ENCODE measurements at places on chromosomes 2 and 18. TPM values are rescaled to one million over a fixed set of nuclear protein-coding genes. Genes with fewer than 3 reads are reported as not detected.
A peak's percentile ranks its signal among the peaks of the same experiment; 100 is the strongest.

DNA sequence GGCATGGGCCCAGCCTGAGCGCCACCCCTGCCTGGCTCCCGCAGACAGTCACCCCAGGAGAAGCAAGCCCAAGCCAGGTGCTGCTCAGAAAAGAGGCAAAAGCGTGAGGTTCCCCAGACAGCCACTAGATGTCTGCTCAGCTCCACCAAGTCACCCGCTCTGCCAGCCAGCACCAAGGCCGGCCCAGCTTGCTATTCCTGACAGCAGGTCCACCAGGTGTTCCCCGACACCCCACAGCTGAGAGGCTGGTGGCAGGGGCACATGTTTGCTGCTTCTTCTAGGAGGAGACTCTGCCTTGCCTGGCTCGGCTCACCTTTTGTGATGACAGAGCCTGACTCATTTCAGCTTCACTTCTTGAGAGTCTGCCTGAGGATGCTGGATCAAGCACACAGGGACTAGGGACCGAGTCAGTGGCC, 206.7 kb downstream of the MGAT5 start:
- DNase-seq: peak; percentile 85

The COLEC11 gene
- total RNA-seq: not detected

DNA sequence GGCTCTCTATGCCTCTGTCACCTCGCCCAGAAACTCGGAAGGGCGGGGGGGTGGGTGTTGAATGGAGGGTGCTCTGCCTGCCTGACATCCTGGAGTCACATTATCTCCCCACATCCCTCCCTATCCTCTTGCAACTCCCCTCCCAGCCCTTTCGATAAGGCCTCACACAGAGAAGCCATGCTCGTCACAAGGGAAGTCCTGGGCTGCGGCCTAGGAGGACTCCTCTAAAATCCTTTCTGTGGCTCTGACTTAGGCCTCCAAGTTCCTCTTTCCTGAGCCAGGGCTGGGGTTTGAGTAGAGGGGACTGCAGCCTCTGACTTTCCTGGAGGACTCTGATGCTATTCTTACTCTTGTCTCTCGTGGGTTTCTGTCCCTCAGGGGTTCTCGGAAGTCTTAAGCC, 75.0 kb upstream of the PKDCC start:
- no peak for DNase-seq

The OR6B2 gene
- not detected for total RNA-seq

GRCh38 chr2:80149991-80150390, 154.6 kb downstream of the LRRTM1 start:
- DNase-seq: no peak

The TUBB8B gene
- not detected for total RNA-seq

DNA sequence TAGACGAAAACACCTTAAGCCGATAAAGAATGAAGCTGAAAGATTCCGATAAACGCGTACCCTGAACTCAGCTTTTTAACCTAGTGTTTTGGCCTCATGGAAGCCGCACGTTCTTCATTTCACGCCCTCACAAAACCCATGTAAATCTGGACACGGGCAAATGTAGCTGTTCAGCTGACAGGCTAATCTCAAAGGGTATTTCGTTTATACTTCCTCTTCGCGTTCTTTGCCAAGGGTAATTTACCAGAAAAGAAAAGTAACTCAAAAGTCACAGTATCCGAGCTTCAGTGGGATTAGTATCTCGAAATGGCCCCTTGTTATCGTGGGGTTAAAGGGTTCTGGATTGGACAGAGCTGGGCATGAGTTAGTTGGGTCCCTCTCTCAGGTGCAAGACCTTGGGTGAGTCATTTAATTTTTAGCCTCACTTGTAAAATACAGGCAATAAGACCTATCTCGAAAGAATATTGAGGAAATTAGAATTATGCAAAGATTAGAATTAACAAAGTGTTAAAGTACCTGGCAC, 22.0 kb upstream of the STPG4 start:
- no peak for DNase-seq

GRCh38 chr18:58863539-58864145, 1.0 kb upstream of the ZNF532 start:
- peak; percentile 65 for DNase-seq

DNA sequence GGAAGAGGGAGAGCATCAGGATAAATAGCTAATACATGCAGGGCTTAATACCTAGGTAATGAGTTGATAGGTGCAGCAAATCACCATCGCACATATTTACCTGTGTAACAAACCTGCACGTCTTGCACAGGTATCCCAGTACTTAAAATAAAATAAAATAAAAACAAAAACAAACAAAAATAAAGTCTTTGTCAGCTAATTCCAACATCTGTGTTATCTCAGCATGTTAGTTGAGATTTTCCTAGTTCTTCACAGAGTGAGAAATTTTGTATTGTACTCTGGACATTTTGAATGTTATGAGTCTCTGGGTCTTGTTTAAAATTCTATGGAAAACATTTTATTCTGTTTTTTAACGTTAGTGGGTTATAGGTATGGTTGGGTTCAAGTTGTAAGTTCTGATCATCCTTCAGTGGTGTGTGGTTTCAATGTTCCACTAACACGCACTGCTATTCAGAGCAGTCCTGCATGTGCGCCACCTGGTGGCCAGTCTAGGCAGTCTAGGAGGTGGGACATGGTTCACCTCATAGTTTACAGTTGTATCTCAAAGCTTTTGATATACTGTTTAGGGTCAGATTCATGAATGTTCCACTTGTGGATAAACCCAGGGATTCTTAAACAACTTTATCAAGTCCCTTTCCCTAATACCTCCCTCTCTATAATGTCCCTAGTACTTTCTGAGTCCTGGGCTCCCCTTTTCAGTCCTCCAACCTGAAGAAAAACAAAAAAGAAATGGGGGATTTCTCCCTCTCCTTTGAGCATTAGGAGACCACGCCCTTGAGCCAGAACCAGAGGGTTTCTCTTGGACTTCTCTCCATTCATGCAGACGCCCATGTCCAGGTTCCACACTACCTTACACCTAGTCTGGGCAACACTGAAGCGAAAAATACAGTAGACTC, 213.4 kb upstream of the GATA6 start:
- DNase-seq: peak; percentile 90

- DNase-seq: no peak
Measured at GRCh38 chr2:75142081-75142480, 57.2 kb downstream of the TACR1 start.

The IL1B gene
- total RNA-seq: not detected

DNA sequence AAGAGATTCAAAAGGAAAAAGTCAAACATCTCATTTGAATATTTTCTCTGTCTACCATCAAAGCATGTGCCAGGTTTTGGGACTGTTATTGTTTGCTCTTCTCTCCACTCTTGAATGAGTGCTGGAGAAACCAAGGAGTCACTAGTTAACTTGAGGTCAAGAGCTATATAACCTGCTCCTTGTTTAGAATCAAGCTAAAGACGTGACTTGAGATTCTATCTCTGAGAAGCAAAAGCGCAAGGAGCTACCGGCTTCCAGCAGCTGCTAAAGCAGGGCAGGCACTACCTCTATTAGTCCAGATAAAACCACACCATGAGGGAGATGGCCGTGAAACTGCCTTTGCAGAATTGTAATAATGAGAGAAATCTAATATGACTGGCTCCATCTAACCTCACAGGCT, 36.0 kb downstream of the UXS1 start:
- DNase-seq: no peak

The TRIM54 gene
- not detected for total RNA-seq

The CRYGC gene
- total RNA-seq: not detected

The KATNAL2 gene
- total RNA-seq: 14.5 TPM

DNA sequence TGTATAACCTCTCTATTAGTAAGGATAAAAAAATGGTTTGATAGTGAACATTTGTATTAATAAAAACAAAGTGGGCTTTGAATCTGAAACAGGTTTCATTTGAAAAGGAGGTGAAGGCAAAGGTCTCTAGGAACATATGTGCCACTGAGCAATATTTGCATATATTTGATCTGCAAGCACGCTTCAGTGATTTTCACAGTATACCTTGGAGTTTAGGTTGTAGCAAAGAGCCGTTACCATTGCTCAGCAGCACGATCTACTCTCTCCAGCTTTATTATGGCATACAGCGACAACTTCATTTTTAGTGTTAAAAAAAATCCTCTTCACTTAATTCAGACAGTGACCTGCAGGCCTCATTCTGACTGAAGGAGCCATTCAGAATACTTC, 75.8 kb upstream of the ZEB2 start:
- peak; percentile 77 for DNase-seq

The MYO3B gene
- total RNA-seq: 4.4 TPM

The CCL20 gene
- not detected for total RNA-seq

GRCh38 chr18:64380117-64380516, 231.2 kb upstream of the LINC00305 start:
- DNase-seq: no peak

DNA sequence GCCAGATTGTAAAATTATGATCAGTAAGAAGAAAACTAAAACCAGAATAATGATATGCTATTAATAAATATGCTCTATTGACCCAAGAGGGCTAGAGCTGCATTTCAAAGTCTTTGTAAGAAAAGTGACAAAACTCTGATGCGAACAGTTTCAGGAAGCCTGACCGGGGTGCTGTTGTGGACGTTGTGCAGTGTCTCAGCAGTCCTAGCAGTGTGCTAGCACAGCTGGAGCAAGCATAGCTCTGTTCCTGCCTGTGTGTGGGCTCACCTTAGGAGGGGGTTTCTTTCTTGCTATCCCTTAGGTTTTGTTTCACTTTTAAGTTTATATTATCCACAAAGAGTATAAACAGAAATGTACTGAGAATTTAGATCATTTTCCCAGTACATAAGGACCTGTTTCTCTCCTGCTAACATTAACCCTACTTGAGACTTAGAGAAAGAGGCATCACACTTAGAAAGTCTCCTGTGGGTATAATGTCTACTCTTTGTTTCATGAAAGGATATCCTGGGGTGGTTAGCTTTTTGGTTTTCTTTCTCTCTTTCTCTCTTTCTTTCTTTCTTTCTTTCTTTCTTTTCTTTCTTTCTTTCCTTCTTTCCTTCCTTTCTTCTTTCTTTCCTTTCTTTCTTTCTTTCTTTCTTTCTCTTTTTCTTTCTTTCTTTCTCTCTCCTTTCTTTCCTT, 124.5 kb downstream of the TMEM182 start:
- DNase-seq: no peak

DNA sequence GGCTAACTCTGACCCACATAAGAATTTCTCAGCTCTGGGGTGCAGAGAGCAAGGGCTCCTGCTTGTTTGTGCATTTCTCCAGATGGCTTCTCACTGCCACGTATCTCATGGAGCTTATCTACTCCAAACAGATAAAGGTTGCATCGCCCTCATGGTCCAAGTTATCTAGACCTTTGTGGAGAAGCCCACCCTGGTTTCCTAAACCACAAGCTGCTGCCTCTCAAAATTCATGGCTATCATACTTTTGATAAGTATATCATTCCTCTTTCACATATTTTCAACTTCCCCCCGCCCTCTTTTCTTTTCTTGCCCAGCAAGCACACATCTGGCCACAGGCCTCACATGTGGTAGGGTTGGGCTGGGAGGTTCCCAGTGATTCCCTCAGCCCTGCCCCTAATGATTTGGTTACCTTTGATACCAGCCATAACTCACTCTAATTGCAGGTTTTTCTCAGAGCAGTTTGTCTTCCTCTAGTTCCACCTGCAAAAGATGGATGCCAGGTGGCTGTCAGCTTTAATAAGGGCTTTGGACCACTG, 146.0 kb downstream of the RHBDD1 start:
- DNase-seq: no peak

DNA sequence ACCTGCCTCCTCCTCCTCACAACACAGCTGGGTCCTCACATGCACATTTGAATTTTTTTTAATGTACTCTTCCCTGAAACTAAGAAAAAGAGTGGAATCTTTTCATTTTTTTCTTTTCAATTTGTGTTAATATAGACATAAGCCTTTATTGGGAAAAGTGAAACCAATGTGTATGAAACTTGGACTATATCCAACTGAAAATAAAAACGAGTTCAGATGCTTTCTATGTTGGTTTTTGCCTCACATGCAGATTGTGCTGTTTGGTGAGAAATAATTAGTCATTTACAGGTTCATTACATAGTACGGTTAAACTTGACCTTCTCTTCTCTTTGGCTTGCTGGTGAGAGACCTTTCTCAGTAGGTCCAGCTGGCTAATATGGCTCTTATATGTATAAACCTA, 515.2 kb upstream of the FANCL start:
- DNase-seq: no peak

GRCh38 chr2:75788902-75789301, 78.2 kb upstream of the GCFC2 start:
- DNase-seq: no peak

GRCh38 chr18:12403601-12404506, 3.9 kb upstream of the PRELID3A start:
- DNase-seq: no peak

The TUBB6 gene
- total RNA-seq: 0.48 TPM

DNA sequence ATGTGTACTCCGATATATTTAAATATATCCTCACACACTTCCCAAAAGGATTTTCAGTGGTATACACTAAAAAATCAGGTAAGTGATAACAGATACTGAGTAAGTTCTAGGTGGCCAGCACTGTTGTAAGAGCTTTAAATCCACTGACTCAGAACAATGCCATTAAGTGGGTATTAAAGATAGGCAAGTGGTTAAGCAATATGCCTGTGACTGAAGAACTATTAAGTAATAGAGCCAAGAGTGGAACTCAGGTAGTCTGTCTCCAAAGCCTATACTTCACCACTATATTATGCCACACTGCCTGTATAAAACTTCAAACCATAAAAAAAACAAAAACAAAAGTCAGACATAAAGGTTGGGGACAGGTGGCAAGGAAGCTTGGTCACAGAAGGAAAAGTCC, 37.2 kb downstream of the THUMPD2 start:
- DNase-seq: no peak

DNA sequence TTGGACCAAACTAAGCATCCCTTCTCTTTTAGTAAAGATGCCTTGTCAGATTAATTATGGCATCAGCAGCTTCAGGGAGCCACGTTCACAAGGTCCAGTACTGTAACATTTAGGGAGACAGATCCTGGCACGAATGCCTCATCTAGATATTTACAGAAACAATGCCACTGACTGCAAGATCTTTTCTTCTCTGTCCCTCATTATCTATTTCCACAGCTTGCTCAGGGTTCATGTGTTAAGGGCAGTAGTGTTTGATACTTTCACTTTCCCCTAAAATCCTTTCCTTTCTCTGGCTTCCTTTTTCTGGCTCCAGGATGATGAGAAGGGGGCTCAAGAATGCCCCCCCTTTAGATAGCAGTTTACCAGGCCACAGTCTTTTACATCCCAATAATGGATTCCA, 393.9 kb downstream of the BCL11A start:
- no peak for DNase-seq

The TTN gene
- under 0.01 TPM for total RNA-seq

- no peak for DNase-seq
Measured at GRCh38 chr2:226114436-226114835, 685.2 kb downstream of the IRS1 start.

DNA sequence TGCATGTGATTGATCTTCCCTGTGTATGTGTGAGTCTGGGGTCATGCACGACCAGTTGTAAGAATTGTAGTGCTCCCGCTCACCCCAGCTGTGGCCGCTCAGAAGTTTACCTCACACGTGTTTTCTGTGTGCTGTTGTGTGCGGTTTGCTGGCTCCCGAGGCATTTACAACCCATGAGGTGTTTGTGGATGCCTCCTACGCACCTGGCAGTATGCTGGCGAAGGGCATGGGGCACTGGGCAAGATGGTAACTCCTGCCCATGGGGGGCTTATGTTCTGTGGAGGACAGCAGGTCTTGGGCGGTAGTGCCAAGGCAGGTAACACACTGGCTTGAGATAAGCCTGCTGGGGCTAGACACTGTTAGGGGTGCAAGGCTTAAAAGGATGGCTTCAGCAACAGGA, 102.6 kb upstream of the HS6ST1 start:
- DNase-seq: no peak

GRCh38 chr2:70214953-70215549, 24.2 kb upstream of the C2orf42 start:
- no peak for DNase-seq
